ENCODE measurements at places on chromosomes 11 and 22.

DNA sequence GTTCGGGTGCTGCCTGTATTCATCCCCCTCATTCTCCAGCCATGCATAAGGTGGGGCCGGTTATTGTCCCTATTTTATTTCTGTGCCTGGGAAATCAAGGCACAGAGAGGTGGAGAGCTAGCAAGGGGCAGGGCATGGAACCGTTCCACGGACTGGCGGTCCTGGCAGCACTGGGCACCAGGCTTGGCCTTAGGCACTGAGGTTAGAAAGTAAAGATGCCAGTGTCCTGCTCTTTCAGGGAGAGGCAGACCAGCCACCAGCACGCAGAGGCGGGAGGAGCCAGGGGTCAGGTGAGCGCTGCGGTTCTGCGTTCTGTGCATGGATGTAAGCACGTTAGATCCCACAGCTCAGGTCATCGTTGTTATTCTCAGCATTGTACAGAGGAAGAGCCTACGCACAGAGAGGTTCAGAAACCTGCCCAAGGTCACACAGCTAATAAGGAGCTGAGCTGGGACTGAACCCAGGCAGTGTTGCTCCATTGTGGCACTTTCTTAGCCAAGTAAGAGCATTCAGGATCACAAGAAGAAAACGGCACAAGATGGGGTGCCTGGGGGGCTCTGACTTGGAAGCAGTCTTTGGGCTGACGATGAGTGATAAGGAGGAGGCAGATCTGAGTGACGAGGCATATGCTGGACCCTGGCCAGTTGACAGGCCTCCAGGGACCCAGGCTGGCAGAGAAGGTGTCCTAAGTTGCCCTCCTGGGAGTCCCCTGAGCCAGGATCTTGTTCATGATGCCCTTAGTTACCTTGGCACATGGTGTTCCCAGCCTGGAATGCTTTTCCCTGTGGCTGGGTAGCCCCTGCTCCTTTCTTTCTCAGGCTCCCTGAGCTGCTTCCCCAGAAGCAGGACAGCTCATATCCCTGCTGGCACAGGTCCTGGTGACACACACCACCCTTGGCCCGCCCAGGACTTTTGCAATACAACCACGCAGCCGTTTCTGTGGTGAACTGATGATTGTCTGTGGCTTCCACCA is 41.1 kb downstream of the OSBPL5 start:
- no peak for DNase-seq

GRCh38 chr11:35389897-35390465 is 29.4 kb downstream of the SLC1A2 start:
- no peak for DNase-seq

DNA sequence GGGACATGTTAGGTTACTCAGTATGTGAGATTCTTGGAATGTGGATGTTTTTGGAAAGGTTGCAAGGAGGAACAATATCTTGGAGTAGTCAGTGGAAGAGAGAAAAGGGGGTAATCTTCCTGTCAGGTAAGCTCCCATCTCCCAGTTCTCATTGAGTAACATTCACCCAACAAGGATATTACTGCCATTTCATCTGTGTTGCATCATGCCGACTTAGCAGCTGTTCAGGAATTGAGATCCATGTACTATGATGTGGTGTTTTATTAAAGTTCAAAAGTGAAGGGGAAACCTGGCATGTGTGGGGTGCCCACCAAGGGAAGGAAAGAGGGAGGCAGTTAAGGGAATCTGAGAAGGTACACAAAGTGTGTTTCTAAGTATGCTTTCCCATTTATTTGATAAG is 58.4 kb upstream of the RASSF10 start:
- DNase-seq = no peak

- no peak for DNase-seq
Measured at GRCh38 chr11:27600656-27601055, 94.1 kb upstream of the LIN7C start.
